ENCODE measurements at places on chromosomes 2 and 18.

DNA sequence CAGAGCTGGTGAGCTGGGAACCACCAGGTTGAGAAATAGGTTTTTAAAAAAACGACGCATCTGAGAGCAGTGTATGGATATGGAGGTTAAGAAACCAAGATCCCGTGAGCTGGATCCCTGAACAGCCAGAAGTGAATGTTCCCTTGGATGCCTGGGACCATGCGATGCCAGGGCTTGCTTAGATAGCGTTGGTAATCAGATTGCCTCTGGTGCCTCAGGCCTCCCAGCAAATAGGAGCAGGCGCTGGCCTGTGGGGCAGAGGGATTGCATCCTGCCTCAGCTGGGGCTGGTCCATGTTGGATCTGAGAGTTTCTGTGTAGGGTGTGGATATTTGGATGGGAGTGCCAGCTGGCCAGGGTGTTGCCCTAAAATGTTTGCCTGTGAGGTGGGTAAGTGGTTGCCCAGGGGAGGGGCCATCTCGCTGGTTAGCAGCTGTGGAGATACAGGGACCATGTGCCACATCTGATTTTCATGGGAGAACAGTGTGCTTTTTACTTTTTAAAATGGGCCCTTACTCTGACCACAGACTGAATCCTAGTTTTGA, 80.8 kb upstream of the MCFD2 start:
- no peak for DNase-seq

DNA sequence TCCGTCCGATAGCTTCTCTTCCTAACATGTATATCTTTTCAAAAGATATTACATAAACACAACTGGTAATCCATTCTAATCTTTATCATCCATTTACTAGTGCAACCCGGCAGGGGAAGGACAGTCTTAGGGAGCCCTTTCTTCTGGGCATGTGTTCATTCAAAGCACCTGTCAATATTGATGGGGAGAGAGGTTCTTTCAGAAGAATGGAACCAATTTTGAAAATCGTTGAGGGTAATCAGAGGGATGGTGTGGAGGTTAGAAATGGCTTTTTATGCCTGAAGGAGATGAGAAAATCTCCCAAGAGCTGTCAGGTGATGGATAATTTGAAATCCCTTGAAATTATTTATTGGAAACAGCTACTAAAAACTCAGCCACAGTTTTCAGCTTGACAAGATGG, 561.9 kb upstream of the DCC start:
- DNase-seq = no peak

- no peak for DNase-seq
Observed at GRCh38 chr2:20222769-20223406, 2.0 kb downstream of the SDC1 start.

DNA sequence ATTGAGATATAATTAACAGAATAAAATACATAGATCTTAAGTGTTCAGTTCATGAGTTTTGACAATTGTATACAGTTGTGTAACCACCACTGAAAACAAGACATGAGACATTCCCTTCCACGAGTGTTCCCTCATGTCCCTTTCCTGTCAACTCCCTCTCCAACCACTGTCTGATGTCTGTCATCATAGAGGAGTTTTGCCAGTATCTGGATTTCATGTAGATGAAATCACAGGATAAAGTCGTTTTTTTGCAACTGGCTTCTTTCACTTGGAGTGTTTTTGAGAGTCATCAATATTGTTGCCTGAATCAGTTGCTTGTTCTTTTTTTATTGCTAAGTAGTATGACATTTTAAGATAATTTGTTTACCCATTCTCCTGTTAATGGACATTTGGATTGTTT, 52.7 kb downstream of the RBMS1 start:
- DNase-seq = no peak

GRCh38 chr2:9263428-9263827, 56.8 kb downstream of the ASAP2 start:
- no peak for DNase-seq

GRCh38 chr2:187900021-187900420, 345.8 kb upstream of the TFPI start:
- no peak for DNase-seq

DNA sequence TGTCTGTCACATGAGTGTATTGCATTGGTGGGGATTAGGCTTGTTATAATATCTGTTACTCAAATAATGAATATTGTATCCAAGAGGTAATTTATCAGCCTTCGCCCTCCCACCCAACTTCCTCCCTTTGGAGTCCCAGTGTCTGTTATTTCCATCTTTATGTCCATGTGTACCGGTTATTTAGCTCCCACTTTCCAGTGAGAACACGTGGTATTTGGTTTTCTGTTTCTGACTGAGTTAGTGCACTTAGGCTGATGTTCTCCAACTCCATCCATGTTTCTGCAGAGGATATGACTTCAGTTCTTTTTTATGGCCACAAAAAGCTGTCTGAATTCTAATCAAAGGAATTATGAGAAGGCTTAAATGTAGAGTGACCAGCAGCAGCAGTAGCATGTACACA, 104.0 kb upstream of the ARHGAP28 start:
- DNase-seq = no peak

- no peak for DNase-seq
Observed at GRCh38 chr2:69645031-69645431, 1.5 kb upstream of the AAK1 start.

GRCh38 chr2:211396815-211397214, 840.4 kb downstream of the CPS1 start:
- no peak for DNase-seq

DNA sequence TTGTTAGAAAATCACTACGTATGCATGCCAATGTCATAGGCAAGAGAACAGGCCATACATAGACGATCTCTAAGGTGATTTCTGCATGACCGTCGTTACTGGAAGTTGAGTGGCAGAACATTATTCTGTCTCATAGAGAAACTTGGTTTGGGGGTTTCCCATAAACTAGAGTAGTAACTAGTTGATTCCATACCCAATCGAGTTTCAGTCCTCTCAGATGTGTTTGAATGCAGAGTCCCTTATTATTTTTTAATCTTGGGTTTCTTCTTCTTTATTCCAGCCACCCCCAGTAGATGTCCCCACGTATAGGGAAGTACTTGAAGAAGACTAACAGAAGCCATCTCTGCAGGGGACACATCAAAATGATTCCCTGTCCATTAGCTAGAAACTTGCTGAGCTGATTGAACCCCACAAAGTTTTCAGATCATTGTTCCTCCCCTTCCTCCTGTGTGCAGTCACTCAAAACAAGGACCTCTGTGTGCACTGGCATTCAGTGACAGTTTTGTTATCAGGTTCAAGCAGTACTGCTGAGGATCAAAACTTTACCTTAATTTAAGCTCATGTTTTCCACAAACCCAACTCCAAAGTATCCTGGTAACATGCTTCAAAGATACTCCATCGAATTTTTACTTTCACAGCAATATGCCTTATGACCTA, 68.4 kb upstream of the CDCA7 start:
- DNase-seq = no peak

DNA sequence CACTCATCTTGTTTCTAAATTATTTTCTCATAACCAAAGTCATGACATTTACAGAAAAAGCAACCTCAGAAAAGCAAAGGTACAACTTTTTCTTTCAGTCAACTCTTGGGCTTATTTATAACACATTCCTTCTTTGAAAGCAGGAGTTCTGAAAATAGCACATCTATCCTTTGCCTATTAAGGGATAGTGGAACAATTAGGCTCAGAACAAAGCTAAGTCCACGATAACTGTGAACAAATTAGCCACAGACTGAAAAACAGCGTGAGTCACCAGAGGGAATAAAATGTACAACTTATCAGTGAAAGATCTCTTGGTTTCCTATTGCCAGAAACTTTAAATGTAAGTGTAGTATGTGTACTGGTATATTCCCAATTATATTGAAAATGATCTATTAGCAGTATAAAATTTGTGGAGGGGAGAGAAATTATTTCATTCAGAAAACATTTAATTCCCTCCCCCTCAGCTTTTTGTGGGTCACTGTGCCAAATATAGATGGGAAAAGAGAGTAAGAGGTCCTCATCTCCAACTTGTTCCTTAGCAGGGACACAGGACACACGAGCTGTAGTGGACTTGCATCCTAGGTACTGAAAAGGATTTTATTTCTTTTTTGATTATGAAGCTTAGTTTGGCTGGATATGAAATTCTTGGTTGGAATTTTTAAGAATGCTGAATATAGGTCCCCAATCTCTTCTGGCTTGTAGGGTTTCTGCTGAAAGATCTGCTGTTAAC, 15.4 kb upstream of the MATN3 start:
- no peak for DNase-seq

GRCh38 chr2:80591233-80591632, 286.7 kb upstream of the LRRTM1 start:
- no peak for DNase-seq

GRCh38 chr2:202758604-202759003, 113.0 kb downstream of the ICA1L start:
- DNase-seq = no peak

- no peak for DNase-seq
Observed at GRCh38 chr18:12001421-12001820, 20.1 kb downstream of the IMPA2 start.

GRCh38 chr2:236705295-236706105, 135.9 kb downstream of the ACKR3 start:
- no peak for DNase-seq

DNA sequence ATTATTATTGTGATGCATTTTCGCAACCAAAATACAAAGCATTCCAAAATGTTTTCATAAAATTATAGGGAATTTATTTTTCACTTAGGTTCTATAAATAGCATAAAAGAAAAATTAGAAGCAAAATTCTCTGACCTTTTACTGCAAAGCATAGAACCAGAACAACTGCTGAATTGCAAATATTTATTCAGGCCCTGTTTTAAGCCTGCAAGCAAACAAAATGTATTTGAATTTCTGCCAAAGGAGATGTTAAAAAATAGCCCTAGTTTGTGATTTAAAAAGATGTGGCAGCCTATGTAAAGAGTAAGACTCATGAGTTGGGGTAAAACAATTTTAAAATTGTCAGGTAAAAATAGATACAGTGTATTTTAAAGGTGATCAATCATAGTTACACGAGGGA, 138.1 kb downstream of the KCNJ3 start:
- DNase-seq = no peak

DNA sequence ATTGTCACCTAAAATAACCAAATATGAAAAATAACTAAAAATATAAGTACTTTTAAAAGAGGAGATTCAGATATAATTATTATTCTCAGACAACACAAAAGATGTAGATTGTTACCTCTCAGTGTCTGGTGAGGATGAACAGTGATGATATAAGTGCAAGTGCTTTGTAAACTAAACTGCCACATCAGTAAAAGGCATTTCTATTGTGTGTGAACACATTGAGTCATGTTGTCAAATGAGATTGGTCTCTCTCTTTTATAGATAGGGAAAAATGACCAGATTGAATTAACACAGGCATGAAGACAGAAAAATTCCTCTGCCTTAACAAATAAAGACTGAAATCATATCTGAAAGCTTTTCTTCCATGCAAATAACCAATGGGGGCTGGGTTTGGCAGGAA, 182.4 kb upstream of the TMEFF2 start:
- no peak for DNase-seq

- no peak for DNase-seq
Observed at GRCh38 chr18:49650426-49650891, 88.6 kb downstream of the LIPG start.

- DNase-seq = no peak
Observed at GRCh38 chr2:1942146-1942545, 197.8 kb upstream of the PXDN start.

- no peak for DNase-seq
Observed at GRCh38 chr18:55983433-55983832, 395.4 kb upstream of the TCF4 start.

GRCh38 chr2:68434981-68435380, 32.1 kb downstream of the FBXO48 start:
- no peak for DNase-seq

DNA sequence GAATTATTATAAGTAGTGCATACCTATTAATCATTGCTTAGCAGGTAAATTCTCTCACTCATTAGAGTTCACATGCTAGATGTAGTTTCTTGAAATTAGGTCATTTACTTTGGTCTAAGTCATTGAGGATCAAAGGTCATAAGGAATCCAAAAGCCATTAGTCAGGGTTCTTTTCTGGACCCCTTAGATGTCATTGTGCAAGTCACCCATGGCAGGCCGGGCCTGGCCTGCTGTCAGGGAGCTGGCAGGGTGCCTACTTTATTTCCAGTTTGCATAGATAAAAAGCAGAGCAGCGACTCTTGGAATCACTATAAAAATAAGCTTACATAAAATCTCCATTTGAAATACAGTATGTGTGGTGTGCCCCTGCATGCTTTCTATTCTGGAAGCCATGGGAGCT, 91.3 kb downstream of the MEIS1 start:
- no peak for DNase-seq

- no peak for DNase-seq
Observed at GRCh38 chr2:205903549-205904129, 182.3 kb downstream of the INO80D start.

DNA sequence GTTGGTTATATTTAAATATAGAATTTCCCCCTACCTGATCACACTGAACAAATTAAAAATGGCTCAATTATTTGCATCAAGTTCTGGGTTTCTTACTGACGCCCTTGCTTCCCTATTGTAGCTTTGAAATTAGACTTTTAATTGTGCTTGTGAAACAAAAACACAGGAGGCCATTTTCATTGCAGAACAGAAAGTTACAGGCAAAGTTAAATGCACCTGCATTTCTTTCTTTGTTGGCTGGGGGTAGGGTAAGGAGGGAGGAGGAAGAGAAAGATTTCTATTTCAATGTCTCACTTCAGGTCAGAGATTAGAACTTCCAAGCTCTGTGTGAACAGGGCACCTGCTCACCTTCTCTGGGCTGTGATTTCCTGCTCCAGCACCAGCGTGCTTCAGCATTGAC, 199.6 kb downstream of the BCL11A start:
- DNase-seq = no peak

DNA sequence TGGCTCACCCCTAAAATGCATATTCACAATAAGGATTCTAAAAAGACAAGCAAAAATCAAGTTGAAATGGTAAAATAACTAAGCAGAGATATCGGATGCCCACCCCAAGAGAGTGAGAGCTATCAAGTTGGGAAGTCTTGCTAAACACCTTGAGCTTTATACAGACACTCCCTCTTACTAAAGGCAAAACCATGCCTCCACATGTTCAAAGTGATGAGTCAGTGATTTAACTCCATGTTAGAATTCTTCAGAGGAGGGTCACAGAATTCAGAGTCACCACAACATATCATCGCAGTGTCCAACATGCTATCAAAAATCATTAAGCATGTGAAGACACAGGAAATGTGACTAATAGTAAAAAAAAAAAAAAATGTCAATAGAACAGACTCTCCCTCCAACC, 20.6 kb upstream of the ST8SIA3 start:
- DNase-seq = no peak

GRCh38 chr2:187971893-187972292, 319.8 kb upstream of the GULP1 start:
- DNase-seq = no peak

GRCh38 chr18:34626404-34627136, 83.5 kb upstream of the DTNA start:
- no peak for DNase-seq
